ENCODE measurements at places on chromosomes 2 and 18.

DNA sequence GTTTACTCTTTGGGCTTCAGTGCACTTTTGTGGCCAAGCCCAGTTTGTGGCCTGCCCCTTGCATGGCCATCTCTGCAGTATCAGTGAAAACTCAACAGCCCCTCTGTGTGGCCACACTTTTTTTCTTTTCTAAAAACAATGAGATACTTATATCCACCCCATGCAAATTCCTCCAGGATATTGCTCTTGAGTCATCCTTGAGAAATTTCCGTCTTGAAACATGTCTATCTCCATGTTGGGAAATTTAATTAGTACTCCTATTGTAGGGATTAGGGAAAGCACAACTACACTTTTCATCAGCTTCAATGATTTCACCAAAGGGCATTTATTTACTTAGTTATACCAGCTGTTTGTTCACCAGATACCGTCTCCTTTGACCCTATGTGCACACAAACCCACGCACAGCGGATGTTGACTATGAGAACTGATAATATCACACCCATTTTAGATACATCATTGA lies 993.1 kb downstream of the TSN start:
- no peak for DNase-seq

DNA sequence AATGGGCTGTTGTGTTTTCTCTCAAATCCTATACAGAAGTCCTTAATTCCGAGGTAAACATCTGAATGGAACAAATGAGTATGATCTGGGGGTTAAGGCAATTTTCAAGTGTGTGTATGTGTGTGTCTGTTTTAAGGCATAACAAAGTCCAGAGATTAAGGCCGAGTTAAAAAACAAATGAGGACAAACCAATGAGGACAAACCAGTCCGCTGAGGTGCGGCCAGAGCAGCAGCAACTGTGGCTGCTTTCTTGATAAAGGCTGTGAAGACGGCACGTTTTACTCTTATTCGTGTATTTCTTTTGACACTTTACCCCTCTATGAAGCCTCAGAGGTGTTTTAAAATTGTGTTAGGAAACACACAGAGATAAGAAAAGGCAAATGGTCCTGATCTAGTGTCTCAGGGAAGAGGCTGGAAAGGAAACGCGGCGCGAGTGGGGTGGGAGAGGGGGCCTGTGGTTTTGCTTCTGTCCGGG lies 495 bp upstream of the GULP1 start:
- no peak for DNase-seq

- no peak for DNase-seq
Observed at GRCh38 chr2:42424033-42424432, 63.0 kb upstream of the COX7A2L start.

DNA sequence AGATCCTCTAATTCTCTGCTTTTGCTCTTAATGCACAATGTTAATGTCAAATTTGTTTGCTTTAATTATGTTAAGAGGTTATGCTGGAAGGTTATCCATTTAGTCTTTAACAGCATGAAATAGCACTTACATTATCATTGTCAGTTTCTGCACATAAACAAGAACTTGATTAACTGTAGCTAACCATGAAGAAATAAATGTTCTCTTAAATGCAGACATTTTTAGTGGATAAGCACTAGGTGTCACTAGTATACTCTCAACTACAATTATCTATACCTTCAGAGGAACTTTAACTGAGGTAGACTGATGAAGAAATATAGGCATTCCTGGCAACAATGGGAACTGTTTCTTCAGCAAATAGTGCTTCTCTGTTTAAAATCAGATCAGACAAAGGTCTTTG lies 178.8 kb upstream of the CHST9 start:
- peak; percentile 32 for DNase-seq

GRCh38 chr2:30253873-30254684 lies 22.7 kb downstream of the LBH start:
- no peak for DNase-seq

GRCh38 chr2:65662654-65663432 lies 230.4 kb upstream of the SPRED2 start:
- DNase-seq = no peak

DNA sequence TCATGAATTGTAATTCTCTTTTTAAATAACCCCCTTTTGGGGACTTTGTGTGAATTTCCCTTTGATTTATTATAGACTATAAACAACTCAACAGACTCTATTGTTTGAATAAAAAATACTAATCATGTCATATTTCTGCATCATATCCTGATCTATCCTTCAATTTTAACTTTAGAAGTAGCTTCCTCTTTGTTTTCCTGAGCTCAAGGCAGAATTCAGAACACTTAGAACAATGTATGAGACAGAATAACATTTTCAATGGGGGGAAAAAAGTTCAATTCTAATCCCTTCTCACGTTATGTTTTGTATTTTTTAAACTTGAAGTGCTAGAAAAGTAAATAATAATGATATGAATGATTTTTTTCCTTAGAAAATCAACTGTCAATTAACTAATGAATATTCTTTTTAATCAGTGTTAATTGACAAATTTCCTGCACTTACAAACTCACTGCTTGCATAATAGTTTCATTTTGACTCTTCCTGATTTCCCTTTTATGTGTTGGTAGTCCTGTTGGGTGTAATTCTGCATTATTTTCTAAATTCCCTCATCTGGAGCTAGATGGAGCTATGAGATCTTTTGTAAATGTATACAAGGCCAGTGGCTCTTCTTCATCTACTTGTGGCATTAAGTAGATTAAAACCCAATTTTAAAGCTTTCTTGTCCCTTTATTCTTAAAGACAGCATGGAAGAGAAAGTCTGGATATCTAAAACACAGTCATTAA lies 326.1 kb downstream of the PARD3B start:
- peak; percentile 42 for DNase-seq

DNA sequence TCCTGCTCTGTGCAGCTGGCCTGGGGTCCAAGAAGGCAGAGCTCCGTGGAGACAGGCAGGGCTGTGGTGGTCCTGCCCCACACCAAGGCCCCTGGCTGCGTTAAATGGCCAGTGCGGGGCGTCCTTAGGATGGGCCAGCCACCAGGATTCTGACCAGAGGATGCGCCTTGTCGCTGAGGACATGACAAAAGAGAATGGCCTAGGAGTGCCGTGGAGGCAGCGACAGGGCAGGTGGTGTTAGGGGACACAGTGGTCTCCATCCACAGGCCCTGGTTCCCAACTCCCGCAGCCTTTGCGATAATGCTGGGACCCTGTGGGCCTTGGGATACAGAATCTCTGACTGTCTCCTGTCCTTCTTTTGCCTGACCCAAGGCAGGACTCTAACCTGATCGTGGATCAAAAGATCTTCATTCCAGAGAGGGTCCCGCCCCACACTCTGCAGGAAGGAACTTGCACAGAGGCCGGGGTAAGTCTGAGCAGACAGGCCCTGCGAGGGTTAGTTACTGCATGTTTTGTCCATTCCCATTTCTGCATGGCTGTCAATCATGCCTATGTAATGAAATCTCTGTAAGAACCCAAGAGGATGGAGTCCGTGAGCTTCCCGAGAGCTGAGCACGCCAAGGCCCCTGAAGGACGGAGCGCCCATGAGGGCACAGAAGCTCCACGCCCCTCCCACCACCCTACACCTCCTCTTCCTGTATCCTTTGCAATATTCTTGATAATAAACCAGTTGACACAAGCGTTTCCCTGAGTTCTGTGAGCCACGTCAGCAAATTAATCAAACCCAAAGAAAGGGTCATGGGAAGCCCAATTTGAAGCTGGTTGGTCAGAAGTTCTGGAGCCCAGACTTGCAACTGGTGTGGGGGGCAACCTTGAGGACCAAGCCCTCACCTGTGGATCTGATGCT lies 251.5 kb upstream of the SALL3 start:
- DNase-seq = no peak

DNA sequence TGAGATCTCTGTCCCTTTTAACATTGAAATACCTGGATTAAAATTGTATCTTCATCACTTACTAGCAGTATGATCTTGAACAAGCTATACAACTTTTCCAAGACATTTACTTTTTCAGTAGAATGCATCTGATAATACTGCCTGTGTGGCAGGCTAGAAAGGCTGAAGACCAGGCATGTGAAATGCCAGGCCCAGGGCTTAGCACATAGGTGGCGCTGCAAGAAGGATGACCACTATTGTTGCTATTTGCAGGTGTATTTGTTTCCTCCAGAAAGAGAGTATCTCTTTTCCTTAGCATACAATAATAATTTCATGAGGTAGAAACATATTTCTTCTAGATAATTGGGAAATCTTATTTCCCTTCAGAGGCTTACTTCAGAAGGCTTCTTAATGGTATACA lies 331.3 kb downstream of the THSD7B start:
- no peak for DNase-seq

DNA sequence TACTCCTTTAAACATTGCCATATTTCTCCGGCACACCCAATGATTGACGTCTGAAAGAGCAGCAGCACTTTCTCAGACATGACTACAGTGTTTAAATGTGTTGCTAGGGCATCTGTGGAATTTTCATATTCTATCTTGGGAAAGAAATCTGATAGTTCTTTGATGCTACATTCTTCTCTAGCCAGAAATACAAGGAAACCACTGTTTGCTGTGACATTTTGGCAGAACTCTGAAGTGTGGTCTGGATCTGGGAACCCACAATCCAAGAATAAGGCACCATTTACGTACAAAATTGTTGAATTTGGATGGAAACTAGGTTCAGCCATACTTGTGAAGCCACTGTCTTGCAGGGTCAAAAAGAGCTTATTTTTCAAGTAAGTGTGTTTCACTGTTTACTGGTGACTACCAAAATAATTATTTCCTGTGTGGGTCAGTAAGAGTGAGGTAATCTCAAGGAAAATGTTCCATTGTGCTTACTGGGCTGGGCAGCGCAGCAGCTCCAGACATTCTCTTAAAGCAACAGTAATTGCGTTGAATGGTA lies 21.3 kb upstream of the CD28 start:
- DNase-seq = no peak

DNA sequence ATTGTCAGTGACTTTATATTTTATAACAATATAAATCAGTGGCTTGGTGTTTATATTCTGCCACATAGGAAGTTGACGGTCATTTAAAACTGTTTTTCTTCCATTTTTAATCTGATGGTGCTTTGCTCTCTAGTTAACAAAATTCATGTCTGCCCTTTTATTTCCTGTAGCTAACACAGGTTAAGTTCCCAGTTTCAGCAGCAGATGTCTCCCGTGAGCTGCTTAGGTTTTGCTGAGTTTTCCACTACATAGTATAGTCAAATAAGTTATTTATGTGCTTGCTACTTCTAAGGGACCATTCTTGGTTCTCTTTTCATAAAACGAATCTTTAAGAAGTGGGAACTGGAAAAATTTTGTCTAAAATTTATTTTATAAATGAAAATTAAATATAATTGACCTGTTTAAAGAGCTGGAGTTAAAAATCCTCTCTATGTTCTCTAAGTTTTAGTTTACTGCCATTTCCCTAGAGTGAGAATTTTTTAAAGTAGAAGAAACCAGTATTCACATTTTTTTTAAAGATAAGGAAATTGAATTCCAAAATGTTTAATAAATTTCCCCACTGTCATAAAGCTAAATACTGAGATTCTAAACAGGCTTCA lies 20.6 kb downstream of the HTR2B start:
- DNase-seq = no peak

- no peak for DNase-seq
Observed at GRCh38 chr2:121483846-121484245, 46.8 kb upstream of the RNU4ATAC start.

- DNase-seq = no peak
Observed at GRCh38 chr18:63098018-63098981, 221.3 kb downstream of the BCL2 start.

DNA sequence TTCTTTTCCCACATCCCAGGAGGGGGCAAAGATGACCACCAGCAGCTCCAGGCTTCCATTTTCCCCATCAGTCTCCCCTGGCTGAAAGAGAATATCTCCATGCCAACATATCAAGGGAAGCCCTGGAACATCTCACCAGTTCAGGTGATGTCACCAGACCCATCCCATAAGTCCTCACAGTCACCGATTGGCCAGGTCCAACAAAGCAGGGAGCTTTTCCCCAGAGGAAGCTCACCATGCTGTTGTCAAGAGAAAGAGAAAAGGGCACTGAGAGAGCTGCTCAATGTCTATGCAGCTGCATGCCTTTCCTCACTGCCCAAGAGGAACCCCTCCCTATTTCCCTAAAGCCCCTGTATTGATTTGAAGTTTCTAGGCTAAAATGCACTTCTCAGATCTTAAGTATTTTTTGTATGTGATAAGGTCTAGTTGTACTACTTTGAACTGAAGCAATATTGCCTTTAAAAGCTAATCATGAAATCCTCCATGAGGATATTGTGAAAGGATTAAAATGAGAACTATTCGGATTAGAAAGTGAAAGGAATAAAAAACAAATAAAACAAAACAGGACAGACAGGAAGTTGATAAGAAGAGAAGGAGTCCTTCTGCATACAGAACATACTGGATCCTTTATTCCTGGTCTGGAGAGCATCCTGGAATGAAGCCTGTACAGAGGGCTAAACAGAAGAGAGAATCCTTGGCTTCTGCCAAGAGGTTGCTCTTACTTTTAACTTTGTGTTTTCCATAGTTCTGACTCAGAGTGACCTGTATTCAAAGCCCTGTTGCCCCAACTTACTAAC lies 45.2 kb upstream of the CTIF start:
- DNase-seq = no peak

Measured in NCI-H524 (cell line).